ENCODE measurements at places on chromosomes 11 and 22.

DNA sequence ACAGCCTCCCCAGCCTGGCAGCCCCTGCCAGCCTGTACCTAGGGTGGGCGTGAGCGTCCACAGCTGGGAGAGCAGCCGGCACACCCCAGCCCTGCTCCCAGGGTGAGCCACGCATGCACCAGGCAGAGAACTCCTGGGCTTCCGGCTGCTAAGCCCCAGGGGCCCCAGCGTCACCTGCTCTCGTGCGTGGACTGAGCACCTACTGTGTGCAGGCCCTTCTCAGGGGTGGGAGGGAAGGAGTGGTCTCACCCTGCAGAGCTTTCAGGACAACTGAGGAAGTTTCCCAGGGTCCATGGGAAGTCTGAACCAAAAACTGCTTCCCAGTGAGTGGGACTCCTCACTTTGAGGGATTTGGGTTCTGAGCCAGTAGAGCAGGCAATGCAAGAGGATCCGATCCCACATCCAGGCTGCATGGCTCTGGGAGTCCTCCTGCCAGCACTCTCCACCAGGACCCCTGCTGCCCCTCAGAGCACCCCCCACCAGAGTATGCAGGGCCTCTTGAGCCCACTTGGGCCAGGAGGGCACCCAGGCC lies 47.1 kb upstream of the PRODH start:
- no peak for DNase-seq

DNA sequence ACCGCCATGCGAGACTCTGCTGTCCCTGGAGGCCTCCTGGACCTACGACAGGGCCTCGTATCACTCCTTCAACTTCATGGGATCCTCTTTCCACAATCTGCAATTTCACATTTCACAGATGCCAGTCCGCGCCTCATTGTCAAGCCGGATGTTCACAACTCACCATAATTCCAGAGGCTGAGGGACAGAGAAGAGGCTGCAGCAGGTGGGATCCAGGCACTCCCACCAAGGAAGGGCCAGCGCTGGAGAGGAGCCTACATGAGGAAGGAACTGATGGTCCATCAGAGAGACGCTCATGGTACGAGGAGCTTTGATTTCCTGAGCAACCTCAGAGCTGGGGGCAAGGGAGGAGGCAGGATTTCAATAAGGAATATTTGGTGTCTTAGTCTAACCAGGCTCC lies 495.0 kb downstream of the BRD1 start:
- peak; percentile 4 for DNase-seq

GRCh38 chr11:72833811-72834493 lies 19.7 kb downstream of the ATG16L2 start:
- DNase-seq = no peak

DNA sequence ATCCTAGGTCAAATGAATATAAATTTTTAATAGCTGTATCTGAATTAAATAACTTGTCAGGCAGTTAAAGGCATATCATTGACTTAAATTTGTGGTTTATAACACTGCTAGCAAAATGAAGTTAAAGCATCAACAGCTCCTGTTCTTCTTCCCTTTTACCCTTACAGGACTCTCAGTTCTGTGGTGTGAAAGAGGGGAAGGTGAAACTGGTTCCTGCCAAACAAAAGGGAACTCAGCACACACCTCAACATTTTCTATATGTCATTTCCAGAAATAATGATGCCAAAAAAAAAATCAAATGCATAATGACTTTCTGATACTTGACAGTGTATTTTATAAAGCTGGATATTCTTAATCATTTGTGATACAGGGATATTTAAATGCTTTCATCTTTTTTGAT lies 21.2 kb downstream of the ARL14EP start:
- no peak for DNase-seq

- no peak for DNase-seq
These were observed at the start of gene ACCSL for GRCh38 chr11:44047931-44048431. ACCSL (plus strand) TSS chr11:44047981; CDS start chr11:44048037, 56 bp downstream.

DNA sequence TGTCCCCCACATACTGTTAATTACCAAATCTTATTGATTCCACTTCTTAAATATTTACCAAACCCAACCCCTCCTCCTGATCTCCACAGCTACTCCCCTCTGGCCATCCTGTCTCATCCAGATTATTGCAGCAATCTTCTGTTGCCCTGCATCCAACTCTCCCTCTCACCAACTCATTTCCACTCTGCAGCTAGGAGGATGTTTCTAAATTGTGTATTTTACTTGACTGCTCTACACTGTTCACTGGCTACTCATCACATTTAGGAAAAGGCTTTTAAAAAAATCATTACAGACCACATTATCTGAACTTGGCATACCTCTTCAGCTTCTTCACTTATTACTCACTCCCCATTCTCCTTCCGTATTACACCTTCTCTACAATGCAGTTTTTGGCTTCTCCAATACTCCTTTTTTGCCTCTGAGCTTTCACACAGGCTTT lies 117.9 kb downstream of the ATG16L2 start:
- DNase-seq = no peak

- no peak for DNase-seq
These were observed 10.6 kb downstream of the FLI1 start for GRCh38 chr11:128704517-128704916.

DNA sequence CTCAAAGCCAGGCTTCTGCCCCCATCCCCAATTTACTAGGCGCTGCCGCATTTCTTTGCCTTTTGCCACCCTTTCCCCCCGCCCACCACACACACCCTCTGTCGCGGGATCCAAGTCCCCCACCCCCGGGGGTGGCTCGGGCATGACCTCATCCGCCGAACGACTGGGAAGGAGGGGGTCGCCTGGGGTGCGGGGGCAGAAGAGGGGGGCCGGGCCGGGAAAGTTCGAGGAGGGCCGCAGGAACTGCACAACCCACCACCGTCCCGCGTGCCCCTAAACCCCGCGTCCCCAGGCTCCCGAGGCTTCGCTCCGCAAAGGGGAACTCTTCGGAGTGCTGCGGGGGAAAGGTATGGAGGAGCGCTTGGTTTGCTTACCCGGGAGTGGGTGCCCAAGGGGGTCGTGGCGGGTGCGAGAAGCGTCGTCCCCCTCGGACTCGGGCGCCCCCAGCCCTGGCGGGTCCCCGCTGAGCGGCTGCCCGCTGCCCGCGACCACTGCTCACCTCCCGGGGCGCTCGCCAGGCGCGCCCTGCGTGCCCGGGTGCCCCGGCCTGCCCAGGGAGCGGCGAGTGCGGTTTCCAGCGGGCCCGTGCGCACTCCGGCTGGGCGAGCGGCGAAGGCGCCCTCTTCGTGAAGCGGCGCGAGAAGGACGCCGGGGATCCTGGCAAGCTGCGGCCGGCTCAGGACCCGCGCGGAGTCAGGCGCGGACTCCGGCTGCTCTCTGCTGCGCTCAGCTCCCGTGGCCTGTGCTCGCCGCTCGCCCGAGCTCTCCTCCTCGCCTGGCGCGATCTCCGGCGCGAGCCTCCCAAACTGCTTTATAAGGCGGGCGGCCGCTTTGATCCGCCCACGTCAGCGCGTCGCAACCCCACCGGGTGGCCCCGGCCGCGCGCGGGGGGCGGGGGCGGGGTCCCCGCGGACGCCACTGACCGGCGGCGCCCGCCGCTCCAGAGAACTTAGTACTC lies 4.0 kb upstream of the WNT11 start:
- DNase-seq = peak; percentile 64

DNA sequence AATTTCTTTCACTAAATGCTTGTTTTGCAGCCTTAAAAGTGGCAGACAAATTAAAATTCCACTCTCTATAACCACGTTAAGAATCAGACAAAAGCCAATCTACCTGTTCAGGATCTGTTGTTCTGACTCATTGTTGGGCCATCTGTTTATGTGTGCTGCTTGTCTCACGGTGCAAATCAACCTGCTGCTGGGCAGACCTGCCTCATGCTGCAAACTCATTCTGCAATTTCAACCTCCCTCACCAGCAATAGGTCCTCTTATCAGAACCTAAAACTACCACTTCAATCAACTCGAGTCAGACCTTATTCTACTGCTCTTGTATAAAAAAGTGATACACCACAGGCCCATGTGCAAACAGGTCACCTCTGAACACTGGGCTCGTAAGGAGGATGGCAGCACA lies 75.1 kb downstream of the LARGE2 start:
- DNase-seq = no peak

DNA sequence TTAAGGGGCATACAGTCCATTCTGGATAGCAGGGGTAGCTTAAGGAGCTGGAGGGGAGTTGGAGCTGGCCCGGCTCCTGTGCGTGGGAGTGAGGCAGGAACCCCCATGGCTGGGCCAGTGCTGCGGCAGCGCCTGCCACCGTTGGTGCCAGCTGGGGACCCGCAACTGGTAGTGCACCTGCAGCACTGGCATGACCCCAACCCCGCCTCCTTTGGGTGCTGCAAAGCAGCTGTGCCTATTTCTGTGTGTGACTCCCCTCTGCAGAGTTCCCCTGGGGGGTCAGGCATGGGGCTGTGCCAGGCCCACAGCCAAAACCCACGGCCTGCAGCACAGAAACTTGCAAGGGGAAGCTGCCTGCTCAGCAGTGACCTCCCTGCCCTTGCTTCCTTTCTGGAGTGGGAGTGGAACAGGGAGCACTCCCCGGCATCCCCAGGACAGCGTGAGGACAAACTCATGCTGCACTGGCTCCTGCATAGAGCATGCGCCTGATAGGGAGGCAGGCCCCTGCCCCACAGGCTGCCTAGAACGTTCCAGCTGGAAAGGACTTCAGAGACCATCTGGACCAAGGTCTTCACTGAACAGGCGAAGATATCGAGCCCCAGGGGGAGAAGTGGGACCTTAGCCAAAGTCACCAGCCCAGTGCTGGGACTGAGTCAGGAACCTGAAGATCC lies 26.2 kb upstream of the RAB1B start:
- no peak for DNase-seq

DNA sequence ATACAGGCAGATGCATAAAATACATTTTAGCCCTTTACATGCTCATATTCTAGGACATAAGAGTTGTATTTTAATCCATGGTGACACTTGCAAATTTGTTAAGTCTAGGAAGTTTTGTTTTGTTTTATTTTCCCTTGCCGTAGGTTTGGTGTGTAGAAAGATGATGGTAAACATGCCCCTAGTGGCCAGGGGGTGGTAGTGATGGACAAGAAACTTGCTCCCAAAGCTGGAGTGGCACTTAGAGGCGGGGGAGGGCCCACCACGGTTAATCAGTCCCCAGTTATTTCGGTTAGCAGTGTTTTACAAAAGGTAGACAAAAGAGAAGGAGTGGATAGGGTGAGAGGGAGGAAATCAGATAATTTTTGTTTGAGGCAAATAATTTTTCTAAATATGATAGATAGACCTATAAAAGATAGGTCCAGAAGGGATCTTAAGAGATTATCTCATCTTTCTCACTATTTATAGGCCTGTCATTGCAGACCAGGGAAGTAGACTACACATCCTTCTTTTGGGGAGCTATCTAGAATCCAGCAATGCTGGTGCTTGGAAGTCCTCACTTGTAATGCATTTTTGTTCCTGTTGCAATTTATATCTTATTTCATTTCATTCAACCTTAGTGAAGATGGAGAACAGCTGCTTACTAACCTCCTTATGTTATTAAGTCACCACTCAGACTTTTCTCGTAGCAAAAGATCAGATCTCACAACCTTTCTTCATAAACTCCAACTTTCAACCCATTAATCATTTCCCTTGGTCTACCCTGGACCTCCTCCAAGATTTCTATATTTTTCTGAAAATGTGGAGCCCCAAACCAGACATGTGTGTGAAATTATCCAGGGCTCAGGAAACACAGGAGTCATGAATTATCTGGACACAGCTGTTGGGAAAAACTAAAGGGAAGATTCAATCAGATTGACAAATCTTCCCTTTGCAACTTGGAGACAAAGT lies 5.9 kb upstream of the BDNF start:
- DNase-seq = no peak

DNA sequence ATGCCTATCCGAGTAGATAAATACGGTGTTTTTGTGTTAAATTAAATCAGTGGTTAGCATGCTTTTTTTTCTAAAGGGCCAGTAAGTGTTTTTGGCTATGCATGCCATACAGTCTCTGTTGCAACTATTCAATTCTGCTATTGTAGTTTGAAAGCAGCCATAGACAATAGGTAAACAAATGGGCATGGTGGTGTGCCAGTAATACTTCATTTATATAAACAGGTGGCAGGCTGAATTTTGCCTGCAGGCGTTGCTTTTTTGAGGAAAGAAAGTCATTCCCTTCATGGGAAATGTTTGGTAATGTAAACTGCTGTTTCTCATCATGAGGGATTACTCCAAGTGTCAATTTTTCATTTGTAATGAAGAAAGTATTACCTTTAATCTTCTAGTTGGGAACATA lies 106.5 kb downstream of the TMEM135 start:
- no peak for DNase-seq

DNA sequence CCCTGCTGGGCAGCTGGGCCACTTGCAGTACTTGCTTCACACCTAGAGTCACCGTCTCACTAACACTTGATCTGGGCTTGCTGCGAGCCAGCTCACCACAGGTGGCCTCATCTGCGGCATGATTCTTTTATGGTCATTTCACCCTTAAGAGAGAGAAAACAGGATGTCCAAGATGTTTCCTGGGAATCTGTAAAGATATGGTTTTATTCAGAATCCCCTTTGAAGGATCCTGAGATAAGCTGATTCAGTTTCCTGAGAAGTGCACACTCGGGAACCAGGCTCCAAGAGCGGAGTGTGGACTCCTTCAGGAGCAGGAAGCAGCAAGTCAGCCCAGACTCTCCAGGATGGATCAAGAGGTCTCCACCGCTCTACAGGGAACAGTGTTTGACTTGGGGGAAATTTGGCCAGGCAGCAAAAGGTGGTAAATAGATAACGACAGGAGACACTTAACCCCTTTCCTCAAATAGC lies 21.8 kb upstream of the TP53AIP1 start:
- DNase-seq = no peak

GRCh38 chr11:130304651-130305050 lies 10.1 kb downstream of the ZBTB44 start:
- DNase-seq = no peak

DNA sequence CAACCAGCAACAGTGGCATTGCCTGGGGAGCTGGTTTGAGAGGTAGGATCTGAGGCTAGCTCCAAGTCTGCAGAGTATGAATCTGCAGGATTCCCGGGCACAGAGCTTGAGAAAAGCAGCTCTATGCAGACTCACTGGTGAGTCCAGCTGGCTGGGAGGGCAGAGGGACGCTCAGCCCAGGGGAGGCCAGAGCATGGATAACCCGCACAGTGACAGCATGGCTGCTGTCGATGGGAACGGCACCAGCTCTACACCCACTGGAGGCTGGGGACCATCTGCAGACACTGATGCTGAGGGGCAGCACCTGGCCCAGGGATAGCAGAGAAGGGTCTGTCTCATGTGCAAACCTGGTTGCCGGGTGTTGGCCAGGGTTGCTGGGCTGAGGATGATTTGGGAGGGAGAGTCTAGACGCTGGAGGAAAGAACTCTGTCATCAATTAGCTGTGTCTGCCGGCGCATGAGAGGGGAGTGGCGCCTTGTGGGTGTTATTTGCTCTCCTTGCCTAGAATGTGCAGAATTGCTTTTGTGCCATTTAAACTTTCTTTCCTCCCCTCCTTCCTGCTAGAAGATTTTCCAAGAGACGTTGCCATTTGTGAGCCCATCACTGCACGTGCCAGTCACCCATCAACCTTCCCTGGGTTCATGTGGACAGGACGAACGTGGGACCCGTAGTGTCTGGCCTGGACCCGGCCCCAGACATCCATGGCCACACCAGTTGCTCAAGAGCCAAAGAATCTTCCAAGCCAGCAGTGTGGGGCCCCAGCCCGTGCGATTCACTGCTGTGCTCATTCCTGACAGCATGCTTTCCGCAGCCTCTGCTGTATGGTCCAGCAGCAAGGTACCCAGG lies 19.1 kb upstream of the LINC01488 start:
- DNase-seq = no peak
